ENCODE measurements at places on chromosomes 13 and 19.
A peak's percentile ranks its signal among the peaks of the same experiment; 100 is the strongest.

GRCh38 chr13:80866921-80867320 lies 526.0 kb upstream of the SPRY2 start:
- DNase-seq: no peak

DNA sequence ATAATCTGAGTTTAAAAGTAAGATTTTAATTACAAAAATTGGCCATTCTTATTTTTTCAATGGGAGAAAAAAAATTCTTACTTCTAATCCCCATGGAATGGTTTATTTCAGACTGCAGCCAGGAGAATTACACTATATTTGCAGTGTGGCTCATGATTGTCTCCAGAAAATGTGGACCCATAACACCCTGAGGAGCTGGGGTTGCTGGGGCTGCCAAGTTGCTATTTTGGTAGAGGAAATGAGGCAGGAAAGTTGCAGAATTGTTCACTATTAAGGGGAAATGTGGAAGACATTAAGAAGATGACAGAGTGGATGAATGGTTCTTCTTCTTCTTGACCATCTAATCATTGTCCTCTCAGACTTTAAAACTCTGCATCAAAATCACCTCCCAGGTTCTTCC lies 4.6 kb upstream of the SCEL start:
- DNase-seq: no peak

GRCh38 chr13:96860882-96861281 lies 133.4 kb downstream of the OXGR1 start:
- no peak for DNase-seq

DNA sequence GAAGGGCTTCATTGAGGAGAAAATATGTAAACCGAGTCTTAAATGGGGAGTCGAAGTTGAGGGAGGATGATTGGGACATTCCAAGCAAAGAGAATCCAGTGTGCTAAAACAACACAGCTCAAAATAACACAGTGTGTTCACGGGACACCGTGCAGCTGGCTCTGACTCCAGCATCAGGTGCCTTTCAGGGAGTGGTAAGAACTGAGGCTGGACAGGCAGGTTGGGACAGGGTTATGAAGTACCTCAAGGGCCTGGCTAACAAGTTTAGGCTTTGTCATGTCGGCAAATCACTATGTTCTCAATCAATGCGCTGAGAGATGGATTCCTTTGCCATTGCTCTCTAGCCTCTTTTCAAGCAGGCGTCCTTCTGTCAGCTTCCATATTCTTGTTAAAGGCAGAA lies 27.5 kb upstream of the WDFY2 start:
- no peak for DNase-seq

GRCh38 chr19:55441692-55442321 lies 1.3 kb downstream of the SHISA7 start:
- no peak for DNase-seq

- no peak for DNase-seq
These were observed 1.5 kb downstream of the RPS11 start for GRCh38 chr19:49497789-49498103.

DNA sequence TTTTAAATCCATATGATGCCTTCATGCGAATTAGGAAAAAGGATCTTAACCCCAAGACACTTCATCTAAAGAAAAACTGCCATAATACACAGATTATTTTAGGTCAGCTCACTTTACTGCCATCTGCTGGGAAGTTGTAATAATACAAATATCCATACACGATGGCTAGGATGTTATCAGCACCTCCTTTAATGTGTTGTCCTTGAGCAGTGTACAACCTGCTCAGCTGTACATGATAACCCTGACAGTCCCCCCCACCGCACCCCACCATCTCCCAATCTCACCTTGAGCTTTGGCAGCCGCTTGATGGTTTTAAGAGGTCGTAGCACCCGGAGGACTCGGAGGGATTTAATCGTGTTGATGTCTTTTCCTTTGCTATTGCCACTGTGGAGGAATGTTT lies 112.2 kb downstream of the IER2 start:
- DNase-seq: no peak

DNA sequence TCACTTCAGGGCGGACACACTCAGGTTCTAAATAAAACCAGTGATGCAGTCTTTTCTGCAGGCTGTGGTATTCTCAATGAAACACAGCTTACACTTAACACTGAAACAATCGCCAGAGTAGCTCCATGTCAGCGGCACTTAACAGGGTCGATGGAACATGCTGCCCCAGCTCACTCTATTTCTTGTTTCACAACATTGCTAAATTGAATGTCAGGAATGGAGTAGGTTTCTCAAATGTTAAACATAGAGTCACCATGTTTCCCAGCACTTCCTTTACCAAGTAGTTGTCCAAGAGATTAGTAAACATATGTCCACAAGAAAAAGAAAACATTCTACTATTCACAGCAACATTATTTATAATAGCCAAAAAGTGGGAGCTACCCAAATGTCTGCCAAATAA lies 306.9 kb downstream of the SLITRK6 start:
- no peak for DNase-seq

- DNase-seq: no peak
These were observed 10.8 kb downstream of the NDFIP2 start for GRCh38 chr13:79491715-79492114.

DNA sequence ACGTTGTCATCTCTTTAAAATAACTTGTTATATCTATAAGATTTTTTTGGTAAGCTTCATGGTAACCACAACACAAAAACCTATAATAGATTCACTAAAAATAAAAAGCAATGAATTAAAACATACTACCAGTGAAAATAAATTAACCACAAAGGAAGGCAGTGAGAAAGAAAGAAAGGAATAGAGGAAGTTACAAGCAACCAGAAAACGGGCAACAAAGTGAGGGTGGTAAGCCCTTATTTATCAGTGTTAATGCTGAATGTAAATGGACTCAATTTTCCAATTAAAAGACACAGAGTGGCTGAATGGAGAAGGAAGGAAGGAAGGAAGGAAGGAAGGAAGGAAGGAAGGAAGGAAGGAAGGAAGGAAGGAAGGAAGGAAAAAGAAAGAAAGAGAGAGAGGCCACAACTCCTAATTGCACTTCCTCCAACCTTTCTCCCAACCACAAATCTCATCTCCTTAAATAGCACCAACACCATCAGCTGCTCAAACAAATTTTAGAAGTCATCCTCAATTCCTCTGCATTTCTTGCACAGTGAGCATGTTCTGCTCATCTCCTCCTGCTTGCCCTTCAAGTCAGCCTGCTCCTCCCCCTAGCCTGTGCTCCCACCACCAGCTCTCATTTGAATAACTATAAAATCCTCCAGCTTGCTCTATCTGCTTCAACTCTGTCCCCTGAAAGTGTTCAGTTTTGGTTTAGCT lies 48.6 kb downstream of the CCNA1 start:
- DNase-seq: no peak

DNA sequence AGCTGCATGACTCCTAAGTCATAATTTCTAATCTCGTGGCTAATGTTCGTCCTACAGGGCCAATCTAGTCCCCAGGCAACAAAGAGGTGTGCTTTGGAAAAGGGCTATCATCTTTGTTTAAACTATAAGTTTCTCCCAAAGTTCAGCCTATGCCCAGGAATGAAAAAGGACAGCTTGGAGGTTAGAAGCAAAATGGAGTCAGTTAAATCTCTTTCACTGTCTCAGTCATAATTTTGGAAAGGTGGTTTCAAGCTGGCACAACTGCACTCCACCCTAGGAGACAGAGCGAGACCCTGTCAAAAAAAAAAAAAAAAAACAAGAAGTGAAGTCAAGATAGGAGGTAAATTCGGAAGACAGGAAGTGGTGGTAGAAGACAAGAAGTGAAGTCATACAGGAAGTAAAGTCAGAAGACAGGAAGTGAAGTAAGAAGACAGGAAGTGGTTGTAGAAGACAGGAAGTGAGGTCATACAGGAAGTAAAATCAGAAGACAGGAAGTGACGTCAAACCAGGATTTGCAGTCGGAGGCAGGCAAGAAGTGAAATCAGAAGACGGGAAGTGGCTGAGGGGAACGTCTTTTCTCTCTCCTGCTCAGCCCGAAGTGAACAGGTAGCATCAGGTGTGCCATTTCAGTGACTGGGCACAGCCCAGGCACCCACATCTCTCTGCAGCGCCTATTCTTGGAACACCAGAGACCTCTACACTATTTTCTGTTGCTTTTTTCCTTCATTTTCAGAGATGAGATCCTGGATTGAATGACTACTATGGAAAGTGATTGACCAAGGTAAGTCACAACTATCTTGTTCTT lies 32.2 kb downstream of the GP6 start:
- peak; percentile 26 for DNase-seq

GRCh38 chr19:6739390-6739882 lies at the start of gene TRIP10:
TRIP10 (plus strand) TSS chr19:6739680; CDS start chr19:6739762, 82 bp downstream.
- peak; percentile 78 for DNase-seq

GRCh38 chr19:9850235-9850959 lies 15.3 kb downstream of the PIN1 start:
- DNase-seq: no peak

DNA sequence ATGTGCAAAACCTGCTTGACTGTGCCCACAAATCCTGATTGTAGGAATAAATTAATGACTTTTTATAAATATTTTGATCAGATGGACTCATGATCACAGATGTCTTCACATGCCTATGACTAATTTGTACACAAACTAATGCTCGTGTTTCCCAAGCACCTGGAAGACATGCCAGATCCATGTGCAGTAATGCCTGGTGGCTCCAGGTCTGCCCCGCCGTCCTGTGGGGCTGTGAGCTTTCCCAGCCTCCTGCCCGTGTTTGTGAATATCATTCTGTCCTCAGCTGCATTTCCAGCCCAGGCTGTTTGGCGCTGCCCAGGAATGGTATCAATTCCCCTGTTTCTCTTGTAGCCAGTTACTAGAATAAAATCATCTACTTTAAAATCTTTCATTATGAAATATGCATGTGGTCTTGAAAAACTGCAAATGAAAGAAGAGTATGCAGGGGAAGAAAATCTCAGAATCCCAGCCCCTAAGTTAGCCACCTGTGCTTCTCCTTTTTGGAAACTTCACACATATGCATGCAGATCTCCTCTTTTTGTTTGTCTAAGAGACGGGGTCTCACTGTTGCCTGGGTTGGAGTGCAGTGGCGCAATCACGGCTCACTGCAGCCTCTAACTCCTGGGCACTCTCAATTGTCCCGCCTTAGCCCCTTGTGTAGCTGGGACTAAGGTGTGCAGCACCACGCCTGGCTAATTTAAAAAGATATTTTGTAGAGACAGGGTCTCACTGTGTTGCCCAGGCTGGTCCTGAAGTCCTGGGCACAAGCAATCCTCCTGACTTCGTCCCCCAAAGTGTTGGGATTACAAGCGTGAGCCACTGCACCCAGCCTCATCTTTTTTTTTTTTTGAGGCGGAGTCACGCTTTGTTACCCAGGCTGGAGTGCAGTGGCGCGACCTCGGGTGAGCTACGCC lies 6.2 kb downstream of the RPL28 start:
- DNase-seq: no peak

DNA sequence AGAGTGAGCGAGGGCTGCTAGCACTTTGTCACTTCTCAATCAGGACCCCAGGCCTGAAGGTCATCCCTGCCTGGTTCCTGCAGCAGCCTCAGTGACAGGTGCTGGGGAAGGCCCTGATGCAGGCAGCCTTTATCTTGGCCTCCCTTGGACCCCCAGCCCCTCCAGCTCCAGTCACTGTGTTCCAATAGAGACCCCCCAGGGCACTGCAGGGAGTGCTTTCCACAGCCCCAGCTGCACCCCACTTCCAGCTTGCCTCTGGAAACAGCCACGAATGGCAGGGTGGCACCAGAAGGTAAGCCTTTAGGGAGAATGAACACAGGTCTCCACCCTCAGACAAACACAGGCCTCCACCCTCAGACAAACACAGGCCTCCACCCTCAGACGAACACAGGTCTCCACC lies 241.6 kb upstream of the SGCG start:
- no peak for DNase-seq

DNA sequence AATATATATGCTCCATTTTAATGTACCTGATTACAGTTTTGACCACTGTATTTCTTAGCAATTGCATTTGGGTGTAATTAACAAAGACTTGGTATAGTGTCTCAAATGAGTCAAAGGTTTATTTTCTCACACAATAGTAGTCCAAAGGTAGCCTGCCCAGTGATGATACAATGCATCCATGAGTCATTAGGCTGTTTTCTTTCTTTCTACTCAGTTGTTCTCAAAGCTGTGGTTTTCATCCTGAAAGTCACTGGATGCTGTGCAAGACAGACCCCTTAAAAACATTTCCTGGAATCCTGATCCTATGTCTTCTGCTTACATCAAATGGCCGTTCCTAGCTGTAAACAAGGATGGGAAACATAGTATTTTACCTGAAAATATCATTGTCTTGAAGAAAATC lies 651.2 kb upstream of the MIR17HG start:
- DNase-seq: no peak

- no peak for DNase-seq
These were observed 138.4 kb upstream of the LSM14A start for GRCh38 chr19:34033880-34034279.

- DNase-seq: no peak
These were observed 45.1 kb downstream of the ADGRE3 start for GRCh38 chr19:14629557-14629956.

- no peak for DNase-seq
These were observed 603 bp downstream of the TM9SF2 start for GRCh38 chr13:99501848-99502301.

DNA sequence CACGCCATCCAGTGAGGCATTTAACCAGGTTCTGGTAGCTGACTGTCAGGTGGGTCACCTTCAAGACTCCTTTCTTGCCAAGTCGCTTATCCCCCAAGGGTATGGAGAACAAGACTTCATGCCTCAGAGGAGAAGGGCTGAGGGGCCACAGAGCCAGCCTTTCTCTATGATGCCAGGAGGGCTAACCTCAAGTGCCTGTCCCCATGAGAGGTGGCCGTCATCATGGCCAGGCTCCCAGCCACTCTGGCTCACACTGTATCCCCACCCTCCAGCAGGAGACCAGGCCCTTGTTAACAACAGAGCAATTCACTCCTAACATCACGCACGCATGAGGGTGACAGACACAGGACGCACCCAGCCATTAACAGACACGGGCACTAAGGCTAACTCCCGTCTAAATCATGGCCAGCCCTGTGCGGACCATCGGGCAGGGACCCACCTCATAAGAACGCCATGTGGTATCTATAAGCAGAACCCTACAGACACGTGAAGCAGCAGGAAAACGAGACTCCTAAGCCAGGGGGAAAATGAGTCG lies 38.6 kb upstream of the ISYNA1 start:
- DNase-seq: no peak

GRCh38 chr13:72384879-72385278 lies 342.6 kb downstream of the MZT1 start:
- DNase-seq: no peak

GRCh38 chr13:113862191-113862930 lies 1.5 kb downstream of the GAS6 start:
- peak; percentile 3 for DNase-seq

GRCh38 chr13:77339408-77339807 lies 12.5 kb upstream of the MYCBP2 start:
- DNase-seq: no peak

GRCh38 chr13:67229481-67230403 lies at the start of gene PCDH9:
PCDH9 (minus strand) TSS chr13:67230336; CDS start chr13:67228440, 1,896 bp downstream.
- no peak for DNase-seq

GRCh38 chr19:39328046-39328705 lies 7.5 kb upstream of the LRFN1 start:
- peak; percentile 74 for DNase-seq

All from activated T-helper 1 cell treated with anti-CD3 and anti-CD28 coated beads, Interleukin-2, amount 50 U/mL, for 16 hours (primary cell).